CD4-positive, alpha-beta T cell (primary cell): ENCODE measurements at places on chromosomes 3 and 15.

DNA sequence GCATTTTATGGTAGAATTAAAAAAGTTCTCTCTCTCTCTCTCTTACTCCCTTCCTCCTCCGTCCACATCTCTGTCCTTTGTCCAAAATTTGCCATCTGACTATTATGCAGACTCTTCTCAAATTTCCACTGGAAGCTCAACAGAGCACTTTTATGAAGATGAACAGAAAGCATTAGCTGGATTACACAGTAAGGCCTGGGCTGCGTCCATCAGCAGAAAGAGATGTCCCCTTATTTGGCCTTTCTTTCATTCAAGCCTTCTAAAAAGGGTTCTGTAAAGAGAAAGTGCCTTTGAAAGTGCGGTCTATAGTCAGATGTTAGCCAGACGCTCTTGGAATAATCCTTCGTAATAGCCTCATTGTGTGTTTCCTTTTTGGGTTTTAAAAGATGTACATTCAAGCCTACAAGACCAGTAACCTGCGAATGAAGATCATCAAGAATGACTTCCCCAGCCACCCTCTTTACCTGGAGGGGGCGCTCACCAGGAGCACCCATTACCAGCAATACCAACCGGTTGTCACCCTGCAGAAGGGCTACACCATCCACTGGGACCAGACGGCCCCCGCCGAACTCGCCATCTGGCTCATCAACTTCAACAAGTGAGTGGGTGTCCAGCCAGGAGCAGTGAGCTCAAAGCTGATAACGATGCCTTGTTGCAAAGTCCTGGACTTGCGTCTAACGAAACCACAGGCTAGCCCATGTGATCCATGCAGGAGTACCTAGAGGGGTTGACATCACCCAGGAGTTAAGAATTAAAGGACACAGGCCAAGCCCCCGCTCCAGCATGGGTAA lies 53.1 kb downstream of the MESD start:
- no peaks in the 10 kb centered on the region for H3K27me3 ChIP-seq
- no peak for DNase-seq
- H3K27ac ChIP-seq, result no peak overlapping the region
- H3K4me3 ChIP-seq, result no peak overlapping the region
- no peaks in the 10 kb centered on the region for H3K4me1 ChIP-seq

DNA sequence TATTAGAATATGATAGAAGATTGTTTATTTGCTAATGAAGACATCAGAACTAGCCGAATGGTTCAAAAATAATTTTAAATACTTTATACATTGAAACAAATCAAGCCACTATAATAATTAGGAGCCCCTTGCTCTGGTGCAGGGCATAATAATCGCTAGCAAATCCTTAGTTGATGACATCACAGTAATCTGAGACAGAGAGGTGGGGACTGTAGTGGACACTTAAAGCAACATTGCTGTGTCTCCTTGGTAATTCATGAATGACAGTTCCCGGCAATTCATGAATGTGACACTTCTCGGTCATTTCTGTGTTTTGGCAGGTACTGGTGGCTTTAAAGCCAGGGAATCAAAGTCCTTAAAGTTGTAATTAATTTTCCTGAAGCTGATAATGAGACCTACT lies 114.3 kb downstream of the PPM1L start:
- no peak overlapping the region for H3K27ac ChIP-seq
- no peak overlapping the region for H3K4me3 ChIP-seq
- no peak for DNase-seq

DNA sequence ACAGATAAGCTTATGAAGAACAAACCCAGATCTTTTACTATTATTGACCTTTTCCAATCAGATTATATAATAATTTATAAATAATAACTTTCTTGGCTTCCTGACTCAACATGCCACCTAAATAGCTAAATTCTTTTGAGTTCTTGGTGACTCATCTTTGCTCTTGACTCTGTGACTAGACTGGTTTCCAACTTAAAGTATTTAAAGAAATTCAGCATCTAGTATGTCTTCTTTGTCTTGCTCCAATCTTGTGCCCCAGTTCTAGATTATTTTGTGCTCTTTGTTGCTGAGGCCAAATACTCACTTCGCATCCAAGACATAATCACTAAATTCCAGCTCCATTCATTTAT lies 483.2 kb upstream of the TBL1XR1 start:
- H3K27me3 ChIP-seq, result no peaks in the 10 kb centered on the region
- H3K4me1 ChIP-seq, result peaks cover 3% of the 10 kb centered on the region
- no peak overlapping the region for H3K4me3 ChIP-seq
- no peak overlapping the region for H3K27ac ChIP-seq
- no peaks in the 10 kb centered on the region for H3K36me3 ChIP-seq
- DNase-seq, result no peak

- H3K4me1 ChIP-seq, result peaks cover 11% of the 10 kb centered on the region
- H3K36me3 ChIP-seq, result no peaks in the 10 kb centered on the region
- no peak for DNase-seq
- no peaks in the 10 kb centered on the region for H3K27me3 ChIP-seq
- no peak overlapping the region for H3K4me3 ChIP-seq
- no peak overlapping the region for H3K27ac ChIP-seq
Measured at GRCh38 chr15:66611257-66612053, 45.7 kb upstream of the LCTL start.

DNA sequence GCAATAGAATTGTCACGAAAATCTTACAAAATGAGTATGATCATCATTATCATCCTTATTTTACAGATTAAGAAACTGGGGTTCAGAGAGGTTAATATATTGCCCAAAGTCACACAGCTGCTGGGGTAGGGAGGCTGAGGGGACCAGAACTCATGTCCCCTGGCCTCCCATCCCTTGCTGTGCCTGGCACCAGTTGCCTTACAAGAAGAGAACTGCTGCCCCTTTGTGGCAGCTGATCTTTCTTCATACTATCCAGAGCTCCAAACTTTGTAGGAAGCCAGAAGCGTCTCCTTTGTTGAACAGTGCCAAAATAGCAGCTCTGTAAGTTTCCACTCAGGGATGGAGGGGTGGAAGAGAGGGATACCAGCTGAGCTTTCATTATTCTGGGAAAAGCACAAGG lies 236.8 kb upstream of the TBC1D5 start:
- peak; percentile 2 for DNase-seq
- H3K4me1 ChIP-seq, result no peaks in the 10 kb centered on the region
- H3K27ac ChIP-seq, result no peak overlapping the region
- H3K36me3 ChIP-seq, result no peaks in the 10 kb centered on the region
- peaks cover 8% of the 10 kb centered on the region for H3K27me3 ChIP-seq

DNA sequence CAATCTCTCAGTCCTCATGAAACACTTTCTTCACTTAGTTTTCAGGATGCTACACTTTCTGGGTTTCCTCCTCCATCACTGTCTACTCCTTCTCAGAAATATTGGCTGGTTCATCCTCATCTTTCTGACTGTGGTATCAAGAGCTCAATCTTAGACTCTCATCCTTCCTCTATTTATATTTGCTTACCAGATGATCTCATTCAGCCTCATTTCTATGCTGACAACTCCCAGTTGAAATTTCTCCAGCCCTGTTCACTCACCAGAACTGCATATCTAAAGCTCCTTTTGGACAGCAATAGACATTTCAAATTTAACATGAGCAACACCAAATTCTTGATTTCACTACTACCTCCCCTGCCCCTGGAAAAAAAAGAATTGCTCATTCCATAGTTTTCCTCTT lies 48.0 kb upstream of the FBN1 start:
- H3K4me3 ChIP-seq, result no peak overlapping the region
- no peaks in the 10 kb centered on the region for H3K4me1 ChIP-seq
- no peak overlapping the region for H3K27ac ChIP-seq
- H3K36me3 ChIP-seq, result no peaks in the 10 kb centered on the region

- no peak overlapping the region for H3K4me3 ChIP-seq
- DNase-seq, result no peak
- H3K36me3 ChIP-seq, result no peaks in the 10 kb centered on the region
- H3K4me1 ChIP-seq, result no peaks in the 10 kb centered on the region
- H3K27me3 ChIP-seq, result no peaks in the 10 kb centered on the region
Measured at GRCh38 chr15:28033443-28033842, 65.7 kb downstream of the OCA2 start.

GRCh38 chr3:196135693-196136639 lies 54.1 kb upstream of the TFRC start:
- H3K36me3 ChIP-seq, result no peaks in the 10 kb centered on the region
- no peaks in the 10 kb centered on the region for H3K27me3 ChIP-seq
- no peak for DNase-seq
- no peaks in the 10 kb centered on the region for H3K4me1 ChIP-seq
- no peak overlapping the region for H3K27ac ChIP-seq

DNA sequence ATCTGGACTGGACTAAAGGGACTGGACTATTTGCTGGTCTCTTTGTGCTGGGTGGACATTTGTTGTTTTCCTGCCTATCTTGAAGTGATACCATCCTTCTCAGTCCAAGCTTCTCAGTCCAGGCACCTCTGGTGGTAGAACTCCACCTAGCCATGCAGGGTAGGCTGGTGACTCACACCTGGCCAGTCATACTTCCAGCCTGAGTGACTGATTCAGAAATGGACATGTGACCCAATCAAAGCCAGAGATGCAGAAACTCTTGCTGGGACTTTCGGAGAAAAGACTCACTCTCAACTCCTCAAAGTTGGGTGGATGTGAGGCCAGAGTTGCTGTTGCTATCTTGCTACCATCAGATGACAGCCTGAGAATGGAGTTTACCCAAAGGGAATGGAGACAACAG lies 5.6 kb upstream of the ASB14 start:
- no peak for DNase-seq
- H3K4me3 ChIP-seq, result no peak overlapping the region

DNA sequence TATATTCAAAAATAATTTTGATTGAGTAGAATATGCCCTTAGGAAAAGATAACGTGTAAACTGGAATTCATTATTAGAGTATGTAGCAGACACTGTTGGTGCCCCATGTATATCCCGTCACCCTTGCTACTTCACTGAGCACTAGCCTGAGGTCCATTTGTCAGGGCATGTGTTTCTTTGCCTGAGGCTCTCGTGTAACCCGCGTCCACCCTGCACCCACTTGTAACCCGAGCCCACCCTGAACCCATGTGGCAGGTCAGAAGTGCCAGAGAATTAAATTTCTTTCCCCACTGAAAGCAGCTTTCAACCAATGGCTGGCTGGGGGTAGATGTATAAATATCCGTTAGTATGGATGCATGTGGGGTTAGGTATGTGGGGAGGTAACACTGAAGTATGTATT lies 474.2 kb upstream of the ZNF385D start:
- H3K36me3 ChIP-seq, result no peaks in the 10 kb centered on the region
- no peaks in the 10 kb centered on the region for H3K27me3 ChIP-seq
- no peak overlapping the region for H3K27ac ChIP-seq
- no peaks in the 10 kb centered on the region for H3K4me1 ChIP-seq
- no peak for DNase-seq

GRCh38 chr3:168250415-168250861 lies 154.7 kb upstream of the GOLIM4 start:
- H3K4me1 ChIP-seq, result peaks cover 4% of the 10 kb centered on the region
- H3K4me3 ChIP-seq, result no peak overlapping the region
- no peak for DNase-seq
- H3K27me3 ChIP-seq, result peaks cover 24% of the 10 kb centered on the region

- peaks cover 23% of the 10 kb centered on the region for H3K4me1 ChIP-seq
- H3K4me3 ChIP-seq, result no peak within 1 kb of the TSS
- no peak within 1 kb of the TSS for H3K27ac ChIP-seq
- H3K27me3 ChIP-seq, result no peaks in the 10 kb centered on the region
- no peak for DNase-seq
Measured at GRCh38 chr15:40340740-40341400, at the start of gene CCDC9B. TSS of gene CCDC9B (minus strand) at chr15:40340939. CDS start at chr15:40340819, 120 bp downstream.

- H3K36me3 ChIP-seq, result no peaks in the 10 kb centered on the region
- H3K27ac ChIP-seq, result no peak overlapping the region
- H3K4me3 ChIP-seq, result no peak overlapping the region
- H3K4me1 ChIP-seq, result no peaks in the 10 kb centered on the region
Measured at GRCh38 chr15:101407439-101407838, 82.1 kb downstream of the PCSK6 start.
